Stimulated activated CD8-positive, alpha-beta memory T cell treated with anti-CD3 and anti-CD28 coated beads, Interleukin-4, amount 100 ng/mL, for 48 hours (primary cell): ENCODE measurements at places on chromosomes 4 and X.

GRCh38 chr4:151014521-151015458, at the start of gene LRBA:
Gene LRBA, minus strand, starts transcription at chr4:151015284. Its CDS starts 642 bp downstream, at chr4:151014642.
- peak; percentile 88 for DNase-seq

DNA sequence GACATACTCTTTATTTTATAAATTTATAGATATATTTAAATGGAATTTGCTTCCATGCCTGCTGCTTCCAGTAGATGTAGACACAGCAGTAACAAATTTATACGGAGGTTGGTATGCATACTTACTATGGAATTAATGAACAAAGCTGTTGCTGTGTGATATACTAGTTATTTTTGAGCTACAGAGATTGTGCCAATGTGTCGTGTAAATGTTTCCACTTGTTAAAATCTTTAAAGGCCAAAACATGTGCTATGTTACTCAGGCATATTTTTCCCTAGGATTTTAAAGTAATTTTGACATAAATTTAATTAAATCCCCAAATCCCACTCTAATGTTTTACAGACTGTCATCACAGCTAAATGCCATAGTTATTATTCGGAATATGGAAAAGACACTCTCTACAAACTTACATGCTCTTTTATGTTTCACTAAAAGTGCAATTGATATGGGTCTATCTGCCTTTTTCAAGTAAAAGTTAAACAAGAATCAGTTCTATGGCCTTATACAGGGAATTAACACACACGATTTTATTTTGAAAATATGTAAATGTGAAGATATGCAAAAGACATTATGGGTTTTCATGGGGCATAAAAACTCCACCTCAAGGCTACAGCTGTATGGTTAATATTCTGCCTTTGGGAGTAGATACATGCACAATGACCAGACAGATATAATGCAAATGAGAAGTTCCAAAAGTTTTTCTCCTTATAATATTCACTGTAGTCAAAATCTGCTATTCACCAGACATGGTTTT, 256.8 kb downstream of the FSTL5 start:
- DNase-seq: no peak

- no peak for DNase-seq
Measured at GRCh38 chr4:819401-820229, 6.3 kb downstream of the CPLX1 start.

- DNase-seq: no peak
Measured at GRCh38 chr4:138693526-138693925, 322.1 kb upstream of the NOCT start.

- no peak for DNase-seq
Measured at GRCh38 chrX:130393451-130394074, 8.1 kb upstream of the GPR119 start.
